ENCODE measurements at places on chromosomes 16 and 17.

GRCh38 chr16:78648517-78648916 is 549.1 kb downstream of the WWOX start:
- no peak for DNase-seq

- DNase-seq: no peak
Observed at GRCh38 chr17:79046916-79047280, 22.9 kb downstream of the C1QTNF1 start.

DNA sequence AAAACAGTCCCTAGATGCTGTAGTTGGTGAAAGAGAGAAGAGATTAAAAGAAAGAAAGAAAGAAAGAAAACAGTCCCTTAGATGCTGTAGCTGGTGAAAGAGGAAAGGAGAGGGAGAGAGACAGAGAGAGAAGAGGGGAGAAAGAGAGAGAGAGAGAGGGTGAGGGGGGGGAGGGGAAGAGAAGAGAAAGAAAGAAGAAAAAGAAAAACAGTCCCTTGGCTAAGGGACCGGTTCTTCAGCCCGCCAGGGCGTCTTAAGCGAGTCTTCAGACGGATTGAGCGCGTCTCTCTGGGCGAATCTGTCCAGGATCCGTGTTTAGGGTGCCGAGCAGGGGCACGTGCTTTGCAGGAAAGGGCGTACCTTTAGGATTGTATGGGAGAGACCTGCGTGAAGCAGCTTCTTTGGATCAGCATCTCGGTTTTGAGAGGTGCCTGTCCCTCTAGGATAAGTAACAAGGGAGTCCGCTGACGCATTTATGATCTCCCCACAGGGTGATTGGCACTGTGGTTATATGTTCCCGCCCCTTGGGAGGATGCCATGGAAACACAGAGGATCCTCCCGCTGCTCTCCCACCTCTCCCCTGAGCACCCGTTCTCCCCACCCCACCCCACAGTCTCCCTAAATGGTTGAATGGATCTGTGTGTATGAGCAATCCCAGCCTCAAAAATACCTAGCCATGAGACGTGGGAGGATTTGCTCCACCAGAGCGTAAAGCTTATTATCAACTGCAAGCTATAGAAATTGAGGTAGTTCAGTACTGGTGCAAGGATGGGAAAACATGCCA is 16.7 kb downstream of the GNGT2 start:
- DNase-seq: no peak

DNA sequence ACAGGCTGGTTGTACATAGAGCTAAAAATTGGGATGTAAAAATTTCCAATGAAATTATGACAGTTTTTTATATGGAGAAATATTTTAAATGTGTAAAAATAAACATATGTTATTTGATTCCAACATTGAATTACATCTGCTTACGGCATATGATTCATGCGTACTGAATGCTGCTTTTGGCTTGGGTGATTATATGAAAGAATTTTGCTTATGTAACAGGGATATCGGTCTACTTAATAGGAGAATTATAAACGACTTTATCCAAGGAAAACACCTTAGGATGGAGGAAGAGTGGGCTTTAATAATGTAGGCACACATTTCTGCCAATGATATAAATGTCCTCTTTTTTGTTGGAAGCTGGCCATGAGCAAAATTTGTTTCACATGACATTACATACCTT is 197.3 kb upstream of the GOT2 start:
- no peak for DNase-seq

DNA sequence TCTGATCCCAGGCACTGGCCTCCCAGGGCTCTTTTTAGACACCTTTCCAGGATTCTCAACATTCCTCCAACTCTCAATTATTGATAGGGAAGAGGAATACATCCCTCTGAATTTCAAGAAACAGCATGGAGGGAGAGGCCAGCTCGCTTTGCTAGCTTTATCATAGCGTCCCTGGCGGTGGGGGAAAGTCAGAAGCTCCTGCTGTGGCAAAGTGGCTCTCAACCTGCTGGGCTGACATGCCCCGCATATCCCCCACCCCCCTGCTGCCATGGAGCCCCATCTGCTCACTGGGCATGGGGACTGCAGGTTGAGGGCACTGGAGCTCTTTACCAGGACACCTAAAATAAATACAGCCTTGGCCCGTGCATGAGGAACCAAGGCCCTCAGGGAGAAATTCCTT is 140.3 kb downstream of the SLC39A11 start:
- no peak for DNase-seq

Data from NCI-H460 (cell line).